ENCODE measurements at places on chromosomes 16 and 17.

DNA sequence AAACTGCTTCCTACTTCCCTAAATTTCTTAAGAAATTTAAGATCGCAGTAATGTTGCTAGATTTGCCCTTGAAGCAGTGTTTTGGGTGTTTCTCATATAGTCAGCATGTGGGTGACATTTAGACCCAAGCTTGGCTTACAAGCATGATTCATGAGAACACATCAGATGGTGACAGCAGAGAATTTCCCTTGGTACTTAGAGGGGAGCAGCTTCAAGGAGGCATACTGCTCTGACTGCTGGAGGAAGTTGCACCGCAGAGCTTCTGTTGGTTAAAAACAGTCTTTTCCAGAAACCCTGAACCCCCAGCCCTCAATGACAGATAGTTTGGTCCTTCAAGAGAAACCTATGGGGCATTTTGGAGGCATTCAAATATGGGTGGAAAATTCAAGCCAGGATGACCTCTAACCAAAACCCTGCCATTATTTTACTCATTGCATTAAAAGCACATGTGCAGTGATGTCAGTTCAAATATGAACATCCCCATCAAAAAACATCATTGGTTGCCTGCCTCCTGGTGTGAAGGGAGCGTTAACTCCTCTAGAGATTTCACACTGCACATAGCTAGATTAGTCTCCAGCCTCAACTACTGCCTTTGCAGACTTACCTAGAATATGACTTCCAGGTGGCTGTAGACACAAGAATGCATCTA, 201.5 kb upstream of the CACNG5 start:
- peak; percentile 60 for DNase-seq

GRCh38 chr16:88552815-88553214, 17.4 kb upstream of the ZC3H18 start:
- DNase-seq: no peak

- no peak for DNase-seq
Measured at GRCh38 chr17:76034428-76035350, 7.6 kb upstream of the EVPL start.

- no peak for DNase-seq
Measured at GRCh38 chr17:37081287-37081686, 132.5 kb downstream of the AATF start.

- DNase-seq: no peak
Measured at GRCh38 chr16:86963600-86964575, 353.3 kb downstream of the C16orf95 start.

- DNase-seq: peak; percentile 82
Measured at GRCh38 chr16:8936421-8936820, 27.3 kb downstream of the USP7 start.

DNA sequence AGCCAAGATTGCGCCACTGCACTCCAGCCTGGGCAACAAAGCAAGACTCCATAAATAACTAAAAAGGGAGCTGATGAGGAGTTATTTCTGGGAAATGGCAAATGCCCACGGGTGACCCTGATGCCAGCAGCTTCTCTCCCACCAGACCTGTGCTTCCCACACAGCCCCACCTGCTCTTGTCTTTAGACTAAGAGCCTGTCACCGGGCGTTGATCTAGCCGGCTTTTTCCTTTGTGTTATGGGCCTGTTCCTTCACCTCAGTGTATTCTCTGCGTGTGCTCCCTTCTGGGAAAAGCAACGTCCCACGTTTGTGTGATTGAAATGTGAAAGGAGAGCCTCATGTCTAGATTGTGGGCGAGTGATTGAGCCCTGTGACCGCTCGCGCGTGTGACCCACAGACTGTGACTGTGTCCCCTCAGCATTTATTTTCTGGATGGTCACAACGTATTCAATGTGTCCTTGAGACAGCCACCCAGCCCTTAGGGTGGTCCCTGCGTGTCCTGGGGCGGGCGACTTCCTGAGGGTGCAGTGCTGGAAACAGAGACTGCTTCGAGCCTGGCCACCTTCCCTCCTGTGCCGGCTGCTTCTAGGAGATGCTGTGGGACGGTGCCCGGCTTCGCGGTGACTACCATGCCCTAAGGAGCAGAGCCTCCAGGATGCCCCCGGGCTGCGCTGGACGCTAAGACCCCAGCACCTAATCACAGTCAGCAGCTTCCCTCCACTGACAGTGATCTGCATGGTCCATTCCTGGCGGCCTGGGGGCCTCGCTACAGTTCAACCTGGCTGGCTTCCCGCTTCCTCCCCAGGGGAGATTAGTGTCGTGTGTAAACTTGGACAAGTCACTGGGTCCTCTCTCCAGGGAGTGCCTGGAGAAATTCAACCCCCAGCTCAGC, 7.8 kb upstream of the RNPS1 start:
- DNase-seq: no peak

- no peak for DNase-seq
Measured at GRCh38 chr17:40290629-40291280, 3.1 kb downstream of the CDC6 start.

GRCh38 chr17:13002761-13003453, 14.9 kb downstream of the ELAC2 start:
- DNase-seq: peak; percentile 78

DNA sequence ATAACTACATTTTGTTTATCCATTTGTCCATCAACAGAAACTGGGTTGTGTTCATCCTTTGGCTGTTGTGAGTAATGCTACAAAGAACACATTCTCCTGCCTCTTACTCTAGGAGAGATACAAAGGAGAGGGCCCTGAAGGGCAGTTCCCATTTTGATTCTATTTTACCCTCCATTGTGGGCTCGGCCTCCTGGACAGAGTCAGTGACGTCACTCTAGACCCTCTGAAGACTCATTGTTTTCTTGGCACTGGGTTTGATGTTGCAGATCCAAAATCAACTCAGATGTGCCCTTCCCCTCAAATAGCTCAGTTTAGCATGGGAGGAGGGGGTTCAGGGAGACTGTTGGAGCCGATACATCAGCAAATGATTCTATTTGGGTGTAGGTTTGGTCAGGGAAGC, 280.9 kb downstream of the UTP18 start:
- DNase-seq: no peak

- no peak for DNase-seq
Measured at GRCh38 chr16:8696880-8697279, 22.5 kb downstream of the ABAT start.

DNA sequence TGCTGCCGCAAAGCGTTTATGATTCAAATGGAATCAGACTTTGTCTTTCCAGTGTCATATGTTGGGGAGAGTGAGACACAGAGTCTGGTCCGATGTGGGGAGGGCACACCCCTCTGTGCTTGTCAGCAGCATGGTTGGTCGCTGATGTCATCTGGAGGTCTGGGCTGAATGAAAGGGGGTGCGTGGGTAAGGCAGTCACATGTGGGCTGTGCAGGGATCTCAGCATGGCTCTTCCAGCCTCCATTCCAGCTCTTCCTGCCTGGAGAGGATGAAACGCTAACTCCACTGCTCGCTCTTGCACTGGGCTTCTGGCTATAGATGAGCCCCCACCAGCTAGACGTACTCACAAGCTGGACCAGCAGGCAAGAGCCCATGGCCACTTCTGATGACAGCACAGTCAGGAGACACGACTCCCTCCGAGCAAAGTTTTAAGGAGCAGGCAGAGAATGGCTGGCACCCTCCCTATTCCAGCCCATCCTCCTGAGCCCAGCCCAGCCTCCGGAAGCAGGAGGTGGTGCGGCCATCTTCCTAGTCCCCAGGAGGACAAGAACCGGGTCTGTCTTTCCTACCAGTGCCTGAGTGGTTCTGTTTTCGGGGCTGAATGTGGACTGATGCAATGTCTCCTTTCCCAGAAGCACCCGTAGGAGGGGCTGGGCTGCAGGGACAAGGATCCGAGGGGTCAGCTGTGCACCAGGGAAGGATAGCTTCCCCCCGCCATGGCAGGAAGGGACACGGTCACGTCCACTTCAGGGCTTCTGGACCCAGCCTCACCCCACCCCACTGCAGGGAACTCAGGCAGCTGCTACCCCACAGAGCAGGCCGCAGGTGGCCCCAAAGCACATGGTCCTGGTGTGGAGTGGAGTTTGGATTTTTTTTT, 41.5 kb upstream of the CBFA2T3 start:
- no peak for DNase-seq

GRCh38 chr17:5049314-5049841, 14.2 kb upstream of the SLC52A1 start:
- DNase-seq: no peak

DNA sequence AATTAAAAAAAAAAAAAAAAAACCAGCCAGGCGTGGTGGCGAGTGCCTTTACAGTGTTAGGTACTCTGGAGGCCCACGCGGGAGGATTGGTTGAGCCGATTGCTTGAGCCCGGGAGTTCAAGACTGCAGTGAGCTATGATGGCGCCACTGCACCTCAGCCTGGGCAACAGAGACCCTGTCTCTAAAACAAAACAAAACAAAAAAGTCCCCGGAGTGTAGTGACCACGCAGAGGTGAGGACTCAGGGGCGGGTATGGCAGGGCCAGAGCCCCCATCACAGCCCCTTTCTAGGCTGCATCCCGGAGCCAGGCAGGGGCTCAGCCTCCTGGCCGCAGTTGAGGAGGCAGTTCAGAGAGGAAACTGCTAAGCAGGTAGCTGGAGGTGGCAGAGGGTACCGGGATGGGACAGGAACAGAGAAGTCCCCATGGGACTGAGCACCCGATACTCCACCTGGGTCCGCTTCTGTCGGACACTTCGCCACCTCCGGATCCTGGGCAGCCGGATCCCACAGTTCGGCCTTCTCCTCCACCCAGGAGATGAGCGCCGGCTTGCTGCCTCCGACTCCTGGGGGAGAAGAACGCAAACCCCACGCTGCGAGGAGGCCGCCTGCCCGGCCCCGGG, 800 bp downstream of the ZNF747 start:
- no peak for DNase-seq

DNA sequence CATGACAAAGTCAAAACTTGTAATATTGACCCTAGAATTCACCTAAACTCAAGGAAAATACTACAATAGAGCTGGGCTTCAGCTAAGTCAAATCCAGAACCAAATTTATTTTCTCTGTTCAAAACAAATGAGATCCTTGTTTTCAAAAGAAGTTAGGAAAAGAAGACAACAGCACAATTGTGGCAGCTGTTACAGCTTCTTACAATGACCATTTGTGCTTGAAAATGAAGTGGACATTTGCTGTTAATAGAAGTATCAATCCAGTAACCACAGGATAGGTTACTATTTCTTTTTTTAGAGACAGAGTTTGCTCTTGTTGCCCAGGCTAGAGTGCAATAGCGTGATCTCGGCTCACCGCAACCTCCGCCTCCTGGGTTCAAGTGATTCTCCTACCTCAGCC, 44.4 kb downstream of the APPBP2 start:
- DNase-seq: no peak
